Immature natural killer cell (primary cell): ENCODE measurements at places on chromosomes 7 and 10.

DNA sequence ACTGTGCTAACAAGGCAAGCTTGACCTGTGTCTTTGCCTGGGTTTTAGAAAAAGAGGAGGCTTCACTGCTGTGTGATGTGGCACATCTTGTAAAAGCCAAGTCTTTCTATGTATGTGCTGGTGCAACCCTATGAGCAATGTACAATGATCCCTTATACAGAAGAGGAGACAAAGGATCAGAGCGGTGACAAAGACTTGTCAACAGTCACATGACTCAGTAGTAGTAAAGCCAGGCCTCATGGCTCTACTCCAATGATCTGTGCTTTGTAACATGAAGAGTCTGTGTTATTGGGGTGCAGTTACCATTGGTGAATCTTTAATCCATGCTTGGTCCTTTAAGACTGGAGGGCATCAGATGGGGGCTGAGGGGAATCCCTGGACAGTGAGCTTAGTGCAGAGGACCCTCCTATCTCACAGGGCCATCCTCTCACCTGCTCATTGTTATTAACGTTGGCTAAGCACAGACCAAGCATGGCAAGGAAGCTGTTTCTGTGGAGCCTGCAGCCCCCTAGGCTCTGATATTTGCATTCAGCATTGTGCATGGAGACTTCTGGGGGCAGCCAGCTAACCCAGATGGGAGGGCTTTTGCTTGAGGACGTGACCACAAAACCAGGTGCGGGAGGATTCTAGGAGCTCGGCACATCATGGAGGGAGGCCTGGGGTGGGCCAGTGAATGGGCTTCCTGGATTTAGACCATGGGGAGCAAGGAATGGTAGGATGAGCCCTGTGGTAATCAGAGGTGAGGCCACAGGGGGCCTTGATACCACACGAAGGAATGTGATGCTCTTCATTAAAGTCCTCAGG is 308.8 kb upstream of the ZNF32 start:
- no peak for DNase-seq

GRCh38 chr10:63720072-63720537 is 198.9 kb downstream of the REEP3 start:
- peak; percentile 51 for DNase-seq

- no peak for DNase-seq
Observed at GRCh38 chr10:86200269-86200668, 166.3 kb downstream of the GRID1 start.

GRCh38 chr10:122847782-122848604 is 2.3 kb upstream of the CUZD1 start:
- DNase-seq: no peak

DNA sequence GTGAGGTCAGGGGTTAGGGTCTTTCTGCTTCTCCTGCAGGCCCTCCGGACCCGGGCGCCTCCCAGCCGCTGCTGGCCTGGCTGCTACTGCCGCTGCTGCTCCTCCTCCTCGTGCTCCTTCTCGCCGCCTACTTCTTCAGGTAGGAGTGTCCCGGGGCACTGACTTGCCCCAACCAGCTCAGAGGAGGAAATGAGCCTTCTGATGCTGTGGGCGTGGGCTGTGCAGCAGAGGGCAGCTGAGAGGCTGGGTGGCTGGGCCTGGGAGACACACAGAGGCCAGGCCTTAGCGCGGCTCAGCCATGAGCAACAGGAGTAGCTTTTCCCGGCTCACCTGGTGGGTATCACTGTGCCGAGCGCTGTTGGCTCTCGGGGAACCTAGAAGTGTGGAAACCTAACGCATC is 78.9 kb downstream of the MKI67 start:
- DNase-seq: peak; percentile 87

DNA sequence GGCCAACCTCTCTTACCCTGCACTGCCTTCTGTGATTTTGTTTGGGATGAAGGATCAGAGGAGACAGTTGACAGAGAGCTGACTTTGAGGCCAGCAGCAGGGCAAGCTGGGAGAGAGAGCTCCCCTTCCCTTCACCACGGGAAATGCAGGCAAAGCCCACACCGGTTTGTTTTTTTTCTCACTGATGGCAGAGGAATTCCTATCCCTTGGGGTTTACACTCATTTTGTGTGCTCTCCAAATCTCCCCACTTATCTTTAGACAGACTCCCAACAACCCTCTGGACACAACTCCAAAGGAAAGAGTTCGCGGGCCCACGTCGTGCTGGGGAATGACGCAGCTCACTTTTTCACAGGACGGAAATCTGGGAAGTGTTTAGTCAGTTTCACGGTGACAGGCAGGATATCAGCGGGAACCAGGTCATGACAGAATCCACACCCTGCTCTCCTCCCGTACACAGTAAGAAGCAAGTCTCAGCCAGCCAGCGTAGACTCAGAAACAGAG is 68.3 kb upstream of the FAM171A1 start:
- DNase-seq: no peak

DNA sequence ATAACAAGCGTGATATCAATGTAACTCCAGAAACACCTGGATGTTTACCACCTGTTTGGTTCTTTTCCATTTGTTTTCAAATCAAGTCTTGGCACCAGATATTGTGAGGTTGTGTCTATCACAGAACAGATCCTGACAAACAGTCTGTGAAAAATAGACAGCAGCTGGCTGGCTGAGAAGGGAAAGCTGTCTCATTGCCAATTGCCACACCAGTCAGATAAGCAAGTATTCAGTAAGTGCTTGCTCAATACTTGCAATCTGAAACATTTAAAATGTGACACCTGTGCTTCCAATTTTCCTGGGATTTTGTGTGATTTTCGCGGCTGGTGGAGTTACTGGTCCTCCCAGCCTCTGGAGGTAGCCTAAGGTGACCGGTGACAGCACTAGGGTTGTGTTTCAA is 147.9 kb upstream of the MYO3A start:
- no peak for DNase-seq

DNA sequence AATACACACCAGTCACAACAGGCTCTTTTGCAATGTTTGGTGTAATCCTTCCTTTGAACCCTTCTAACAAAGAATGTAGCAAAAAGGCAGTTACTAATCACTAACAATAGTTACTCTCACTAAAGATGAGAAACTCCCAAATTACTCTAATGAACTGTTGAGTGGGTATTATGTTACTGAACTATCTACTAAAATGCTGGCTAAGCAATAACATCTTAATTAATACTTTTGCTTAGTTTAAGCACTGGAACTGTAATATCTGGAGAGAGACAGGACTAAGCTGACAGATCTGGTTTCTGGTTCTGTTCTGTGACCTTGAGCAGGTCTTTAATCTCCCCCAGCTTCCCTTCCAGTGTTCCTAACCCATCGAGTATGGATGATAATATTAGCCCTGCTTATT is 241.7 kb downstream of the CHCHD3 start:
- no peak for DNase-seq

DNA sequence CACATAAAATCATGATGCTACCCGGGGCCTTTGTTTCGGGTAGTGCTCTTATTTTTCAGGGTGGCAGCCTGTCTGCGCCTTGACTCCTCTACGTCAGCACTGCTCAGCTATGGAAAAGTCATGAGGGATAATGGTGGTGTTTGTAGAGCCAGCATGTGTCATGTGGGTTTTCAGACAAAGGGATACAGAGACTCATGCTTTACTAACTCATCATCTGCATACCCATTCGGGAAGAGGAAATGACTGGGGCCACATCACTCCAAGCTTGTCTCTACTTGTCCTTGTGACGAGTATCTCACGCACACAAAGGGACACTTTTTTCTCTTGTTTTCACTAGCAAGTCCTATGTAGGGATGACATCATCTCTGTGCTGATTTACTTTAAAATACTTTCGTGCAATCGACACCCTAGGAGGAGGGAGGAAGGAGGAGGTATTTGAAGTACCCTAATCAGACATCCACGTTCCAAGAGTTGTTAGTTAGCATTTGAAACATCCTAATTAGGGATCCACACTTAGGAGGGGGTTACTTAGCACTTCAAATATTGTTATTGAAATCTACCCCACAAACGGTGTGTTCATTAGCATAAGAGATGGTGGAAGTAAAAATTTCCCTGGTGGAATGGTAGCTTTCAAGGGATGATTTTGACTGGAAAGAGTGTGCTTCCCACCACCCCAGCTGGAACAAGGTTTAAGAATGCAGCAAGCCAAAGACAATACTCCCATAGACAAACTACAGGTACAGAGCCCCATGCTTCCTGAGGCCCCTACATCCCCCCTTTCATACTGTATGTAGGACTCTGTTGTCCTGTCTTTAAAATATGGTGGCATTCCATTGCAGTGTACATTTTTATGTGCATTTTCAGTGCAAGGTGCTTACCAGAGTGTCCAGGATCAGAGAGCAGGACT is 52.0 kb downstream of the THNSL1 start:
- DNase-seq: no peak

- no peak for DNase-seq
Observed at GRCh38 chr10:113499806-113500205, 53.0 kb upstream of the HABP2 start.
